ENCODE measurements at places on chromosomes 13 and 19.

DNA sequence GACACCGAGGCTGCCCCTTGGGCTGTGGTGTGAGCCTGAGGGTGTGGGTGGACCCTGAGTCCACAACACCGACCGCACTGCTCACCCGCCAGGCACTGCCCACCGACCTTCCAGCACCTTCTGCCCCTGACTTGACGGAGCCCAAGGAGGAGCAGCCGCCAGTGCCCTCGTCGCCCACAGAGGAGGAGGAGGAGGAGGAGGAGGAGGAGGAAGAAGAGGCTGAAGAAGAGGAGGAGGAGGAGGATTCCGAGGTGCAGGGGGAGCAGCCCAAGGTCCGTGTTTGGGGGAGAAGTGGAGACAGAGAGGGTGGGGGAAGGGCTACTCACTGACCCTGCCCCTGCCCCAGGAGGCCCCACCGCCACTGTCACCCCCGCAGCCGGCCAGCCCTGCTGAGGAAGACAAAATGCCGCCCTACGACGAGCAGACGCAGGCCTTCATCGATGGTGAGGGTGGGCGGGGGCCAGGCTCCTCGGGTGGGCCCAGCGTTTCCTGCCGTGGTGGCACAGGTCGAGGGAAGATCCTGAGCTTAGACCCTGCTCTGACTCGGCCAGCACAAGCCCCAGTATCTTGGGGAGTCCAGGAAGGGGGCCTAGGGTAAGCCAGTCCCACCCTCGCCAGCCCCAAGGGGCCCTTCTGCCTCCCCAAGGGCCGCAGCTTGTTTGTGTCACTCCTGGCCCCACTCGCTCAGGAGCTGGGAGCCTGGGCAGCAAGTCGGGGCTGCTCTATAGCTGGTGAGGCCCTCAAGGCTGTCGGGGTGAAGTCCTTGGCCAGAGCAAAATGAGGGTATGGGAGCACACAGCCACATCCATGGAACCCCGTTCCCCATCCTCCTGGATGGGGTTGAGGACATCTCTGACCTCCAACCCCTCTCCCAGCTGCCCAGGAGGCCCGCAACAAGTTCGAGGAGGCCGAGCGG is 12.2 kb downstream of the PRKCSH start:
- DNase-seq, result no peak

DNA sequence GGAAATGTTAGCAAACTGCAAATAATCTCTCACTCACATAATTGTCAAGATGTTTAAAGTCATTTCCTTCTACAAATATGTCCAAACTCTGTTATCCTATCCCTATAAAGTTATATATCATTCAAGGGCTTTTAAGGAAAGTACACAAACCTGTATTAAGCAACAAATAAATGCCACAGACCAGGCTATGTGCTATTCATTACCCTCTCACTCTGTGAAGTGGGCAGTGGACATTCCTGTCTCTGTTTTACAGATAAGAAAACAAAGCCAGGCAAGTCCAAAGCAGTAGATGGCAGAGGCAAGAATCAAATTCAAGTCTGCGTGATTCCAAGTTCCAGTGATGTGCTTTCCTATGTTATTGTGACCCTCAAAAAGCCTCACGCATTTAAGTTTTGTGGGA is 140.6 kb downstream of the LHFPL6 start:
- DNase-seq, result no peak

DNA sequence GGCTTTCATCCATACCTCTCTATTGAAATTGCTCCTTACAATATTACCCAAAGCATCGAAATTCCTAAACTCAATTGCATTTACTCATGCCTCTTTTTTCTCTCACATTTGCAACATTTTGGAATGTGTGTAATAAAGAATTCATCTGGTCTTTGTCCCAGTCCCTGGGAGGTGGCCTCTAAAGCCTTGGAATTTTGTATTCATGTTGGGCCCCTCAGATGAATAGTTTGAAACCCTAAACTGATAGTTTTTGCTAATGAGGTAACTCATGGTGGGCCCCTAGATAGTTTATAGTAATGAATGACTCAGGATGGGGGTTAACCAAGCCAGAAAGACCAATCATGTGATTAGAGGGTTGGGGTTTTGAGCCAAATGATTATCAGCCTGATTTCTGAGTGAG is 490.4 kb downstream of the DIAPH3 start:
- DNase-seq, result no peak

DNA sequence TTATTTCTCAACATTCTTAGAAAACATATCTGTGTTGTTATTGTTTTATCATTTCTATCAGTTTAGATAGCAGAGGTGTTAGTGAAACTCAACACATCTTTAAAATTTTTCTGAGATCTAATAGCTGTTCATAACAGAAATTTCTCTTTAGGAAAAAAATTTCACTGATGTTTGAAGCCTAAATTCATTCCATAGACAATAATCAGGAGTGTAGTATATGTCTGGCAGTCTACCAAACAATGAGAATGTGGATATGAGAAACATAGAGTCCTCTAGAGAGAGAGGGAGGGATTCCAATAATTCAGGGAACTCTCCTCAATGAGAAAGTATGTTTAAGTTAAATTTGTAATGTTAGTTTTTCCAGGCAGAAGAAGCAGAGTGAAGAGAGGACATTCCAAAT is 118.2 kb upstream of the EDNRB start:
- DNase-seq, result no peak

GRCh38 chr19:33621811-33622504 is at the start of gene CHST8:
Gene CHST8, plus strand, starts transcription at chr19:33621953. Its CDS starts 67,309 bp downstream, at chr19:33689262.
- no peak for DNase-seq

- DNase-seq, result no peak
Observed at GRCh38 chr13:83008212-83008929, 873.9 kb downstream of the SLITRK1 start.

GRCh38 chr13:28333204-28333881 is 161.6 kb downstream of the FLT1 start:
- DNase-seq, result no peak

DNA sequence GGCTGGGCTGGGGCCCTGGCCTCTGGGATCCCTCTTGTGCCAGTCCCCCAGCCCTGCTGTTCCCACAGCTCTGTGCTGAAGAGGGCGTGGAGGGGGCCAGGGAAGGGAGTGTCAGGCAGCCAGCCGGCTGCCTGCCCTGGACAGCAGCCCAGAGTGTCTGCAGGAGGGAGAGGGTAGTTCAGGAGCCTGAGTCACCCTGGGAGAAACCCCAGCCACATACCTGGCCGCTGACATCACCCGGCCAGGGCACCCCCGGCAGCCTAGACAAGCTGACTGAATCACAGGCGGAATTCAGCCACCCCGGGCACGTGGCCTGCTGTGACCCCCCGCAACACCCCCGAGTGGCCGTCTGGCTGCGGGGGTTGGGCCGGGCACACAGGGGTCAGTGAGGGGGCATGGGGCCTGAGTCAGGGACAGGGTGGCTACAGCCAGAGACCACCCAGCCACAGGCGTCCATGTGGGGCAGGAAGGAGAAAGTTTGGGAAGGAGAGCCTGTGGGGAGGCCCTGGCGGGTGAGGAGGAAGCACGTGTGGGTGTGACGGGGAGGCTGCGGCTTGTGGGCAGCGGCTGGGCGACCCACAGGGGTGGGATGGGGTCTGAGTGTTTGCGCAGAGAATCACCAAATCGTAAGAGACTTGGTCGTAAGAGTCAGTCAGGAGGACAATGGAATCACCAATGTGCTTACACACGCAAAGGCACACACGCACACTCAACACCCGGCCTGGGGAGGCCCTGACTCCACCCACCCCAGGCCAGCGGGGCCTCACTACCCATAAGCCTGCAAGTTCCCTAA is 11.9 kb upstream of the FOSB start:
- peak; percentile 60 for DNase-seq

DNA sequence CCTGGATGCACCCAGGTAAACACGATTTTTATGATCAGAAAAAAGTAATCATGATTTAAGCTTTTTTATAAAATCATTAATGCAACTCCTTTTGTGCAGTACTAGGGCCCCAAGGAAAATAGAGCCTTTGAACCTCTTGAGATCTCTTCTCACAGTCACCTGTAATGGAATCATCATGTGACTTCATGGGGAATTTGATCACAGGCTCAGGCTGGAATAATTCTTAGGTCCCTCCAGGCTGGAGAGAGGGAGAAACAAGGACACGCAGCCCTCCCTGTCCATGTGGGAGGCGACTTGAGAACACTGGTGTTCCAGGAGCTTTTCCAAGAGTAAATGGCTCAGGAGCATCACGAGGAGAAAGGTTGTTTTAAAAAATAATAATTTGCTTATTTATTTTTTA is 156.1 kb downstream of the NUFIP1 start:
- no peak for DNase-seq

- no peak for DNase-seq
Observed at GRCh38 chr19:31255831-31256592, 93.2 kb downstream of the TSHZ3 start.

DNA sequence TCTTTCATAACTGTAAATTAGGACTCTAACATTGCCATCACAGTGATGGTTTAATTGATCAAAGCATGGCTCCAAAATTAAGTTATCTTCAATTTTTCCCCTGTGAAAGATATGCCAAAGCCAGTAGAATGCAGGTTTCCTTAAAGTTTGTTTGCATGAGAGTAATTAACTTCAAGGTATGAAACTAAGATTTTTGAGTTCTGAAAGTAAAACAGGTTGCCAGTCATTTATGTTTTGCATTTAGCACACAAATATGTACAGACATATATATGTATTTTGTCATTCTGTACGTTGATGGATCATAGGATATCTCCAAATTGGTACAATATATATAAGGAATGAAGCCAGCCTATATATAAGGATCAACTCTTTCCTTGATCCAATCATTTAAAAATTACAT is 23.6 kb upstream of the NDFIP2 start:
- no peak for DNase-seq

DNA sequence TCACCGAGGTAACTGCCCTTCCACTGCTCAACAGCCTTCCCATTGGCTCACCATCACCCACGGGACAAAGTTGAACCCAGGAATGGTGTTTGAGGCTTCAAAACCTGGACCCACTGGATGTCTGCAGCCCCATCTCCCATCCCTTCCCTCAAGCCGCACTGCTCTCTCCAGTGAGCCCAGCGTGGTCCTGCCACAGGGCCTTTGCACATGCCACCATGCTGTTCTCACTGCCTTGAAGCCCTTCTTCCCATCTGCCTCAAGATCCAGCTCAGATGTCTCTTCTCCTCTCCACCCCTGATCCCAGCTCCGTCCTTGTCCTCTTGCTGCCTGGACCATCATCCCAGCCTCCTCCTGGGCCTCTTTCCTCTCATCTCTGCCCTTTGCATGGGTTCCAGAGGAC is 4.0 kb downstream of the SHISA7 start:
- DNase-seq, result no peak

DNA sequence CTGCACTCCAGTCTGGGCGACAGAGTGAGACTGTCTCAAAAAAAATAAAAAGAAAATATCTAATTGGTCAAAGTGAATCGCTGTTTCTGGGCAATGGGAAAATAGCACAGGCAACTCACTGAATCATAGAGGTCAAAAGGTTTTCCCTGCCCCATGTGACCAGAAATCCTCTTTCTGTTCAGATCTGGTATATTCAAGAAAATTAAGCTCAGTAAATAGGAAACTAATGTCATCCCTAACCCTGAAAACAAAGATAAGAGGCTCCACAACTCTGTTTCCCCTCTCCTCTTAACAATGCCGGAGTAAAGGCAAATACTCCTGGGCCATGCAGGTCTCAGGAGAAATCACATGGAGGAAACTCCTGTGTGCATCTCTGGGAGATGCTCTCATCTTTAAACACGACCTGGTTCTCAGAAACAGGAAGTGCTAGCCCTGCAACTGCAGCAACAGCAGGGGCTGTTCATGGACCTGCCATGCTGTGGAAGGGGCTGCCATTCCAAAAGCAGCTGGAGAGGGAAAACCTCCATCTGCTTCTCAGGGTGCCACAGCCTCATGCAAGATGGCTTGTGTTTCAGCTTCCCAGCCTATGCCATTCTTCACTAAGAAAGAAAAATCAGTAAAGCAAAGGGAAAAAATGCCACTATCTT is 47.5 kb upstream of the SLC7A9 start:
- DNase-seq, result no peak

GRCh38 chr13:49874430-49874829 is 61.7 kb downstream of the SPRYD7 start:
- no peak for DNase-seq

DNA sequence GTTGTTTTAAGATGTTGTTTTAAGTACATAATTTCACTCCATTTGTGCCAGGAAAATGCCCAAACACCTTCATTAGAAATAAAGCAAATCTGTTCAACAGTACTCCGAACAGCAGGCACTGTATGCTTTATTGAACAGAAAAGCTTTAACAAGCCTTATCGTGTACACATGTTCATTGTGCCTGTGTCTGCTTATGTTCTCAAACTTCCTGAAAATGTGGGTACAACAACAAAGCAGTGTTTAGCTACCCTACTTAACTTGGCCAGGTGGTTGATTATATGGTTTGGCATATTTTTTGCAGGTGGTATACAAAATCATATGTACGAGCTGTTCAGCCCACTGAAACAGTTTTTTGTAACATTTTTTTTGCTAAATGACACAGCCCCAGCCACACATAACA is 718.0 kb downstream of the DACH1 start:
- no peak for DNase-seq

DNA sequence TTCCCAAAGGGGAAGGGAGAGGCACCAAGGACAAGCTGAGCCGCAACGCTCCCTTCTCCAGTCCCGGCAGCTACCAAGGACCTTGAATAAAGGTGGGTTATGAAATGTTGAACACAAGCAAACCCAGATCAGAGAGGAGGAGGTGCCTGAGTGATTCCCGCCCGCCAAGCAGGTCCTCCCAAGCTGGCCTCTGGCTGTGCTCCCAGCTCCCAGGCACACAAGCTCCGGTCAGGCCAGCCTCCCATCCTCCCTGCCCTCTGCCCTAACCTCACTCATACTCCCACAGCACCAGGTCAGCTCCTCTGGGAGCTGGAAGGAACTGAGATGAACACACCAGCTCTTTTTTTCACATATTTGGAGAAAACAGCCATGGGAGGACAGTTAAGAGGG is 3.7 kb downstream of the NAPA start:
- DNase-seq, result no peak

GRCh38 chr13:40564342-40565001 is 102.0 kb downstream of the FOXO1 start:
- DNase-seq, result no peak

GRCh38 chr13:96617528-96617927 is 376.7 kb downstream of the OXGR1 start:
- no peak for DNase-seq
